ENCODE measurements at places on chromosomes 16 and 17. TPM values are rescaled to one million over a fixed set of nuclear protein-coding genes. Genes with fewer than 3 reads are reported as not detected.

- DNase-seq, result no peak
Observed at GRCh38 chr16:20886320-20886719, 13.8 kb downstream of the DCUN1D3 start.

DNA sequence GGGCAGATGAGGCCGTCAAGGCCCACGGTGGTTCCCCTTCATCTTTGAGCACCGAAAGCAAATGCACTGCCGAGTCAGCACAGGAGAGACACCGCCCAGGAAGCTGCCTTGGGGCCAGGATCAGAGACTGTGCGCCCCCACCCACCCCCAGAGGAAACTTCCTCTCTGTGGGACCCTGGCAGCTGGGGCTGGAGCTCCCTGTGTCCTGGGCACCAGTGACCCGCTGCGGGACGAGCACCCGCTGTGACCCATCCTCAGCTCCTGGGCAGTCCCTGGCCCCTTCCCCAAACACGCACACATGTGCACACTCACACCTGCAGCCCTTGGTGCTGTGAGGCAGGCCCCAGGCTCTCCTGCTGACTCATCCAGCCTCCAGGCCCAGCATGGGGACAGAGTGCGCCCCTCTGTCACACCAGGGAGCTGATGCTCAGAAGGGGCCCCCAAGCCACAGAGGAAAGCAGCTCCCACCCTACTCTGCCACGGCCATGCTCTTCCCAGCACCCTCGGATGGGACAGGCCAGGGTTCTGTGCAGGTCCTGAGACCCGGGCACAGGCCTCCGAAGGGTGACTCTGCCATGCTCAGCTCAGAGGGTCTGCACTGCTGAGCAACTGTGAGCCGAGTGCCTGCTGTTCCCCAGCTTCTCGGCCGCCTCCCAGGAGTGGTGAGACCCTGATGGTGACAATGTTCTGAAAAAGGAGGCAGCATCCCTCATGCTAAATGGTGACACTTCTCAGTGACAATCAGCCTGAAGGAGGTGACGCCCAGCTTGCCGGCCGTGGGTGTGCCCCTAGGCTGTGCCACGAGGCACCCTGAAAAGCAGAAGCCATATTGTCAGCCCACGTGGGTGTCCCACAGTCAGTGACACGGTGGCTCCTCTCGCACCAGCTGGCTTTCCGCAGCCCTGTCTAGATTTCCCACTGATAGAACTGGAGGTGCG, 3.6 kb downstream of the PIEZO1 start:
- DNase-seq, result no peak

DNA sequence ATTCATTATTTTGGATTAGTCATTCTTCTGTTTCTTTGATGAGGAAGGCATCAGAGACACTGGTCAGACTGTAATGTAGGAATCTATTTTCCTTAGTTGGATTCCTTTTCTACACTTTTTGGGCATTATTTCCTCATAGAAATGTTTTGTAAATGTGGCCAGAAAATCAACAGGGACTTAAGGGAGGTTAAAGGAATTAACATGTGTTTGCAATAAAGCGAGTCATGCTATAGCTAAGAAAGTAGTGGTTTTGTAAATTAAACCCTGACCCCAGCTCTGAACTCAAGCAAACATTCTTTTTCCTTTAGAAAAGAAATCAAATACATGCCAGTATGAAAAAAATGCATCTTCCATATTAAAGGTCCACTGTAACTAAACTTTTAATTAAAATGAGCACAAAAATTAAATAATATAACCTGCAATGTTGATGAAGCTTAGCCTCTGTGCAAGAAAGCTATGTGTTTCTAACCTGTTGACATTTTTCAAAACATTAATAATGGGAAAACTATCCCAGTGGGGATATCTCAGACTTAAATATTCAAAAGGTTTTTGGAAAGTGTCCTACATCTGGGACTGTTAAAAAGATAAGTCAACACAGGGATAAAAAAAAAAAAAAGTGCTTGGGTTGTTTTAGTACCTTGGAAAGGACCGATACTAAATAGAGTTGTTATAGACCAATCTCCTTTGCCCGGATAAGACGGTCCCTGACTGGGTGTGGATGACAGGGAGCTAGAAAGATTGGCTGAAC, 428.0 kb downstream of the CA10 start:
- DNase-seq, result no peak

DNA sequence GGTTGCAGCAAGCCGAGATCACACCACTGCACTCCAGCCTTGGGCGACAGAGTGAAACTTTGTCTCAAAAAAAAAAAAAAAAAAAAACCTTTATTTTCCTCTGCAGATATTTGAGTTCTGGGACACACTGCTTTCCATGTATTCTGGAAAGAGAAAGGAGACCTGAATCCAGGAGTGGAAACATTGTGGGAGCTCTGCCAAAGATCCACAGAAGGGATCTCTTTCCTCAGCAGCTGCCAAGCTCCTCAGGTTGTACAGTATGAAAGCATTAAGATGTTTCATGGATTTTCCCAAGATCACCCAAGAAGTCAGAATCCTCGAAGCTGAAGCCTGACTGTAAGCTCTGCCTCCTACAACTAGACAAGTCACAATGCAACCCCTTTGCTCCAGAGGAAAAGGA, 13.5 kb downstream of the NPRL3 start:
- DNase-seq, result no peak

The TNP2 gene
- total RNA-seq, result not detected

DNA sequence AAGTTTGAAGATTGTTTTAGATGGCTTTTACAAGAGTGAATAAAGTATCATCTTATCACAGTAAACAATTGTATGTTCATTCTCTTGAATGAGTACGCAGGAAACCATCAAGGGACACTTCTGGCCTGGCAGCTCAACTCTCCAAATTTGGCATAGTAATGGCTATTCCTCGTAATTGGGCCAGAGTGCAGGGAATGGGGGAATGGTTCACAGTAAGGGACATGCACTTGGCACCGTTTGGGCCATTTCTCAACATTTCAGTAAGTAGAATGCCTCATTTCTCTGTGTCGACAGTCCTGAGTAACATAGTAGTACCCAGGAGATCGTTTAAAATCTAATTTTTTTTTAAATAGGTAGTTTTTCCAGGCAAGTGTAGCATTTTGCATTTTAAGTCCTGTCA, 309.6 kb downstream of the KCNJ2 start:
- no peak for DNase-seq

DNA sequence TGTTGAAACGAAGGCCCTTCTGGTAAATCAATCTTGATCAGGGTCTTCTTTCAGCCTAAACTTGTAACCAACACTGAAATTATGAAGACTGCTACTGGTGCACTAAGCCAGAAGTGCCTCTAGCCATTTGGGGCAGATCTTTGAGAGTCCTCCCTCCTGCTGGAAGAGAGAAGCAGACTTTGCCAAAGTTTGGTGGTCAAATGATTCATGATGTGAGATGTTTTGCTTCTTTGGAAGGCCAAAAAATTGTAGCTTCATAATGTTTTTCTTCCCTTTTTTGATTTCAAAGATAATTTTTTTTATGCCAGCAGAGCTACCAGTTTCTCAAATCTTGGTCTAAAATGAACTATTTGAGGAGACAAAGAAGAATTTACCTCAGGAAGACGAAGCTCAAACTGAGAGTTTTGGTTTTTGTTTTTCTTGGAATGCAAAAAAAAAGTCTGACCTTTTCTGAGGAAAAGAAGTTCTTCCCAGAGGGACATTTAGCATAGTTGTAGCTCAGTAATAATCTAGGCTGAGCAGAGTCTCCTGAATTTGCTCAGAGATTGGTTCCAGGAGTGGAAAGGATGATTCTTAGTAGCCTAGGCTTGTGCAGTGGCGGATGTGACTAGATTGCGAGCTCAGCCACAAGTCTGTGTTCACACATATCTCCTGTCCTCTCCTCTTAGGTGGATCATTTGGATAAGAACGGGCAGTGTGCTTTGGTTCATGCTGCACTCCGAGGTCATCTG, 50.9 kb downstream of the CYB561 start:
- no peak for DNase-seq

The RSPRY1 gene
- total RNA-seq, result 47.1 TPM

GRCh38 chr16:84459941-84460405, 44.5 kb downstream of the MEAK7 start:
- no peak for DNase-seq

- no peak for DNase-seq
Observed at GRCh38 chr16:21602785-21603184, 3.4 kb downstream of the METTL9 start.

The UNKL gene
- total RNA-seq, result 16.7 TPM

DNA sequence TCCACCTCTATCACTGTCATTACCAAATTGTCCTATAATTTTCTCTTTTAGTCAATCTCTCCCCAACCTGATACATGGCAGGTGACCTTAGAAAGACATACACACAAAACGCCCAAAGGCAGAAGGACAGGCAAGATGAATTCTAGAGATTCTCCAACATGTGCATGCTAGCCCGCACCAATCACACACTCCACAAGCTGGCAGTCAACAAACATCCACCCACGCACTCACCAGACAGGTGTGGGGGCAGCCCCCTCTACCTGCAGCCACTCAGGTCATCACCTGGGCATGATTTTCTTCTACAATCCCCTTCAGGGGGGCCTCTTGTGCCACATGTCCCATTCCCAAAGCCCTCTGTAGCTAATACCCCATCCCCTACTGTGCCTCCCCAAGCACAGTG, 9.5 kb downstream of the MPP2 start:
- DNase-seq, result no peak

The C1QL1 gene
- total RNA-seq, result not detected

DNA sequence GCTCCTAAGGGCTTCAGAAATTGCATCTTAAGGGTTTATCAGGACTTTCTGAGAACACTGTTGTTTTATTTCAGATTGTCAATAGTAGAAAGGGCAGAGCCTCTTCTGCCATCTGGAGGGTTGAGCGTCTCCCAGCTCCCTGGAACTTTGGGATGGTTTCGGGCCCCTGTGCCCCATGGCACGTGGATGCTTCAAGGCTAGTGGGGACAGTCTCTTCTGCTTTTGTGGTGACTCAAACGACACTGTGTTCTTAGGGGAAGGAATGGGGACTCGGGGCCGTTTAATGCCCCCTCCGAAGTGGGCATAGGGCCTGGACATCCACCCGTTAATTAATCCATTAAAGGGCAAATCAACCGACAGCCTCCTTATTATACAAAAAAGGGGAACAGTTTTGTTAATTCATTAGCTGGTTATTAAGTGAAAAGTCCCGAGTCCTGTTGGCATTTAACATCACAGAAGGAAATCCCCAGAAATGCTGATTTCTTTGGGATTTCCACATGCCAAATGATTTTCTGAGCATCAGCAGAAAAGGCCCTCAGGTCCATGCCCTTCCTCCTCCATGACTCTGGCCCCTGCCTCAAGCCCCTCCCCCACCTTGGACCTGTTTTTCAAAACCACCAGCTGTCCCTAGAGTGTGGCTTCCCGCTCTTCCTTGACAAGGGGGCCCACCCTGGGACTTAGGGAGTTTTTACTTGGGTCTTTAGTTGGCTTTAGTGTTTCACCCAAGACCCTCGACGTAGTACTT, 68.7 kb downstream of the ARSG start:
- DNase-seq, result no peak

GRCh38 chr16:51845586-51846305, 694.7 kb upstream of the SALL1 start:
- no peak for DNase-seq

The ADAP2 gene
- total RNA-seq, result 0.68 TPM

GRCh38 chr16:52405441-52405840, 141.5 kb downstream of the TOX3 start:
- DNase-seq, result no peak

The SLFN14 gene
- 0.18 TPM for total RNA-seq

The ADAMTS18 gene
- total RNA-seq, result 47.5 TPM

GRCh38 chr17:79623786-79624717, 13.2 kb upstream of the RBFOX3 start:
- DNase-seq, result no peak

DNA sequence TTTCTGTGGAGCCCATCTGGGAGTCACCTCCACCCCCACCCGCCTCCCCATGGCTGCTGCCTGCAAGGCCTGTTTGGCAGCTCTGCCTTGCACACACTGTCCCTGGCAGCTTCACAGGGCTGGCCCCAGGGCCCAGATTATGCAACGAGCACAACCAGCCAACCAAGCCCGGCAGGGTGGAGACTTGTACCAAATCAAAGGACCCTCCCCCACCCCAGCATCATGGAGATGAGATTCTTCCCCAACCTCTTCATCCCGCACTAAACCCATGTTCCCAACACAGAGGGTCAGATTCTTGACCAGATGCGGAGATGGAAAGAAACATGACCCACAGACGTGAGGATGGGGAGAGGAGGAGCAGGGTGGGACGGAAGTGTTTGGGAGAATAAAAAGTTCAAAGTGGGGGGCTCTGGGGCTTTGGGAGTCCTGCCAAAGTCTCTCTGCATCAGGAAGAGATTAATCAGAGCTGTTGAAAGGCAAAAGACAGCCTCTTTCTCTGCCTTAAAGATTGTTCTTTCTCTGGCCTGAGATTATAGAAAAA, 3.8 kb downstream of the SMARCD2 start:
- no peak for DNase-seq

DNA sequence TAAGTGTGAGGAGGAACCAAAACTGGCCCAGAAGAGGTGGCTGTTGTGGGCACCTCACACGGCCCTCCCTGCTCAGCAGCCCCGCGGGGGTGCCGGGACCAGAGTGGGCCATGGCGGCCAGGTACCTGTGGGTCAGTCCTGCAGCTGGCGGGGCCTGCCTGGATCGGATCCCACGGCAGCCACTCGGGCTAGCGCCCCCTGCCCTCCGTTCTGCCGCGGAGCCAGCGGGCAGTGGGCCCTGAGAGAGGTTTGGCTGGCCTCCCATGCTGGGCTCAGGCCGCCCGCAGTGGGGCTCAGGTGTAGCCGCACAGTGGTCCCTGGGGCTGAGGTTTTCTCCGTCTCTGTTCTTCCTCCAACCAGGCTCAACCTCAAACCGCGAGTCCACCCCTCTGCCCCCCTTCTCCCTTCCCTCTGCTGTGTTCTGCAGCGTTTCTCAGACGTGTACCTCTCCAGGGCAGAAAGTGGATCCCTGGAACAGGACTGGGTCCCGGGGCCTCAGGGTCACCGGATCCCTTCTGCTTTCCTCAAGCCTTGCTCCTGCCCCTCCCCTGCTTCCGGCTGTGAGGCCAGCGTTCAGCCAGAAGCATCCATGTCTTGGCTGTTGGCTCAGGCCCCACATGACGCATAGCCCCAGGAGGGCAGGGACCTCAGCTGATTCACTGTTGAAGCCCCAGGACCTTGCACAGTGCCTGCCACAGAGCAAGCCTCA, 28.6 kb upstream of the ITGA3 start:
- DNase-seq, result no peak

The TPSG1 gene
- total RNA-seq, result not detected

DNA sequence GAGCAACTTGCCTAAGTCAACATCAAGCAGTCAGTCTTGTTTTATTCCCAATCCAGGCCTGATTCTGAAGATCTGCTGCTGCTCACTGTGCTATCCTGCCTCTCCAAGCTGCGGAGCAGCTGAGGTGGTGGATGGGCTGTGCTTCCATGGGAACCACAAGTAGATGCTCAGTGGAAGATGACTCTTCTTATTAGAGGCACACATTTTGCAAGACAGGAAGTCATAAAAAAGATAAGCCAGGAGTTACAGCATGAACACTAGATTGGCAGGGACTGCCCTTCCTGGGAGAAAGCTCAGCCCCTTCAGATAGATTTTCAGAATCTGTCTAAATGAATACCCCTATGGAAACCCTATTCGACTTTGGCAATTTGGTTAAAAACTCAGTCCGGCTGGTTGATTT, 143.1 kb downstream of the SHISA6 start:
- DNase-seq, result no peak

GRCh38 chr16:56068816-56069215, 122.5 kb upstream of the GNAO1 start:
- DNase-seq, result no peak
